Right forelimb (tissue), 1 donor: ENCODE measurements at places on chromosomes 12 and 14.

GRCh38 chr14:99360774-99361595, 89.0 kb upstream of the BCL11B start:
- no peak for DNase-seq

GRCh38 chr12:43094886-43095575, 457.0 kb downstream of the ADAMTS20 start:
- no peak for DNase-seq

GRCh38 chr12:19462406-19462805, 23.1 kb downstream of the AEBP2 start:
- DNase-seq, result no peak

DNA sequence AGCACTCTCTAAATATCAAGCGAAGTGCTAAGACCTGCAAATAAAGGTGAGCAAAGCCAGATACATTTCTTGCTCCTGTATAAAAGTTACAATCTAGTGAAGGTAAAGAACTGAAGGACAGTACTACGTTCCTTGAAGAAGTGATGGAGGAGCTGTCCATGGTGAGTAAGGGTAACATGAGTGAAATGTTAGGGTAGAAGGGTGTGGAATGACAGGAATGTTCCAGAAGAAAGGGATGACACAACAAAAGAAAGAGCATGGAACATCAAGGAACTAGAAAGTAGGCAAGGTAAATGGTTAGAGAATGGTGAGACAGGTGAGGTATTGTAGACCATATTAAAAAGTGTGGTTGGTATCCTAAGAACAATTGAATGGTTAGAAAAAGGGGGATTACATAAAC, 272.4 kb downstream of the ACSS3 start:
- DNase-seq, result no peak

DNA sequence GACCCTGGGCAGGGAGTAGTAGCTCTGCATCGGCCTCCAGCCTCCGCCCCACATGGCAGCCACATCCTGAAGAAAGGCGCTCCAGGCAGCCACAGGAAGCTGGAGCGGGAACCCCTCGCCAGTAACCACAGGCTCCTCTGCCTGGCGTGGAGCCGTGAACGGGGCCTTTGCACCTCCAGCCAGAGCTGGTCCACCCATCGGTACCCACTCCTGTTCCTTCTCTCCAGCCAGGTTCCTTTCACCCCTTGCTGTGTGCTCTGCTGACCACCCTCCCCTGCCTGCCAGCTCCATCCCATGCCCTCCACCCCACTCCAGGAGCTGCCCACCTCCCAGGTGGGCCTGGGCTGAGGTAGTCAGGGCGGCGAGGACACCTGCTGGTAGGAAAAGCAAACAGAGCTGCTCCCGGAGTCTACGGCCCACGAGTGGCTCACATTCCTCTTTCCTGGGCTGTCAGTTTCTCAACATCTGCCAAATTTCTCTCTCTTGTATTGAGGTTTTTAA, 2.7 kb downstream of the TGFB3 start:
- DNase-seq, result peak; percentile 67

GRCh38 chr14:89293314-89293916, 123.6 kb downstream of the FOXN3 start:
- no peak for DNase-seq

DNA sequence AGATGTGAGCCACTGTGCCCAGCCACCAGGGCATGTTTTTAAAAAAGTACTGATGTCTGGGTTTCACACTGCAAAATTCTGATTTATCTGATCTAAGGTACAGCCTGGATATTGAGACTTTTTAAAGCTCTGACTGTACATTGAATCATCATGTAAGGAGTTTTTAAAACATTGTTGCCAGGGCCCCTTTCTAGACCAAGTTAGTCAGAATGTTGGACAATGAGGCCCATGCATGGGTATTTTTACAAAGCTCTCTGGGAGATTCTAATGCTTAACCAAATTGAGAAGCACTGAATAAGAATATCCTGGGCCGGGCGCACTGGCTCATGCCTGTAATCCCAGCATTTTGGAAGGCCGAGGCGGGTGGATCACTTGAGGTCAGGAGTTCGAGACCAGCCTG, 16.7 kb downstream of the TMEM19 start:
- DNase-seq, result no peak

GRCh38 chr12:124469193-124469888, 98.1 kb downstream of the NCOR2 start:
- DNase-seq, result no peak

- DNase-seq, result no peak
Observed at GRCh38 chr12:71447691-71448132, 8.1 kb downstream of the LGR5 start.

DNA sequence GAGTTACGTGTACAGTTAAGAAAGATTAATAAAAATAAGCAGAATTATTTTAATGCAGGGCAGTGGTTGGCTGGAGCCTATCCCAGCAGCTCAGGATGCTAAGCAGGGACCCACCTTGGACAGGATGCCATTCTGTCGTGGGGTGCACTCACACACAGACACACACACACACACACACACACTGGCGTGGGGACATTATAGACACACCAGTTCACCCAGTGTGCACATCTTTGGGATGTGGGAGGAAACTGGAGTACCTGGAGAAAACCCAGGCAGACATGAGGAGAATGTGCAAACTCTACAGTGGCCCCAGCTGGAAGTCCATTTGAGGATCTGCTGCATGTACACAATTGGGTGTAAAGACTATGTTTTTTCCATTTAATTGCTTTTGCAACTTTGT, 12.8 kb upstream of the IFI27L2 start:
- DNase-seq, result no peak

GRCh38 chr12:106301611-106302321, 767 bp upstream of the TCP11L2 start:
- peak; percentile 66 for DNase-seq

- no peak for DNase-seq
Observed at GRCh38 chr12:54037360-54038283, 4.8 kb downstream of the HOXC5 start.

- no peak for DNase-seq
Observed at GRCh38 chr12:47941871-47942613, 21.4 kb upstream of the TMEM106C start.

- DNase-seq, result no peak
Observed at GRCh38 chr14:72682188-72682587, 211.7 kb downstream of the DPF3 start.

DNA sequence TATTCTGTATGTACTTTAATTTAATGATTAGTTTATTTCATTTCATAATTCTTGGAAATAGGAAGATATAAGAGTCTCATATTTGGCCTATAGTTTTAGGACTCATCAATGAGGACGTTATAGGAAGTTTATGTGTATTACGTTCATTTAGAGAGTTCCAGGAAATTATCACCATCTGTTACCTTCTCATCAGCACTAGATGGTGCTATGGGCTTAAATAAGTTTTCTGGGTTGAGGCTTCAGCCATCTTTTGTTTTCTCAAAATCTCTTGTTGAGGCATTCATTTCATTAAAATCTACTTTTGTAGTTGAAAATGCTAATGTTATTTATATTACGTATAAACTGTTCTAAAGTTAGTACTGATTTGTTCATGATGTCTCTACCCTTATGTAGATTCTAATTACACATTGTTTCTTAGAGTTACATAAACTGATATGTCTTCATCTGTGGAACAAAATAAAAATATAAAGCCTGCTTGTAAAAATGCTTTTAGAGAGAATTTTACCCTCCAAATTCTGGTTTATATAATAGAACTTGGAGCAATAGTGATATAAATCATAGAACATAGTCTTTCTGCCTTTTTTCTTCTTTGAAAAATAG, 89.2 kb downstream of the CFAP54 start:
- DNase-seq, result no peak

GRCh38 chr12:131034631-131035244, 81.0 kb downstream of the ADGRD1 start:
- DNase-seq, result no peak

GRCh38 chr14:81986005-81986404, 452.4 kb upstream of the SEL1L start:
- DNase-seq, result no peak

DNA sequence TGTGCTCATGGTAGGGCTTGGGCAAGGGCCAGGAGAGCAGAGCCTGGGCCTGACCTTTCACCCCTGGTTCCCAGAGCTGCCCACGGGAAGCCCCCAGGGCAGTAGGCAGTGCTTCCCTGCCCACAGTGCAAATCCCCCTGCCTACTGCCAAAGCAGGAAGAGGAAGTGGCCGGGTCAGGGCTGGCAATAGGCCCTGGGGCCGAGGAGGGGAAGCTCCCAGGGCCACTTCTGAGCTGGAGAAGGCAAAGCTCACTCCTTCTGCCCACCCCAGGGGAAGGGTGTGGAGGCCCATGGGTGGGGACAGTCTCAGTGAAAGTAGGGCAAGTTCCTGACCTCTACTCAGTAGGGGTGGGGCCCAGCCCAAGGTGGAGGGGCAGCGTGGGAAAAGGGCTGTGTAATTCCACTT, 5.4 kb upstream of the NR4A1 start:
- DNase-seq, result no peak

DNA sequence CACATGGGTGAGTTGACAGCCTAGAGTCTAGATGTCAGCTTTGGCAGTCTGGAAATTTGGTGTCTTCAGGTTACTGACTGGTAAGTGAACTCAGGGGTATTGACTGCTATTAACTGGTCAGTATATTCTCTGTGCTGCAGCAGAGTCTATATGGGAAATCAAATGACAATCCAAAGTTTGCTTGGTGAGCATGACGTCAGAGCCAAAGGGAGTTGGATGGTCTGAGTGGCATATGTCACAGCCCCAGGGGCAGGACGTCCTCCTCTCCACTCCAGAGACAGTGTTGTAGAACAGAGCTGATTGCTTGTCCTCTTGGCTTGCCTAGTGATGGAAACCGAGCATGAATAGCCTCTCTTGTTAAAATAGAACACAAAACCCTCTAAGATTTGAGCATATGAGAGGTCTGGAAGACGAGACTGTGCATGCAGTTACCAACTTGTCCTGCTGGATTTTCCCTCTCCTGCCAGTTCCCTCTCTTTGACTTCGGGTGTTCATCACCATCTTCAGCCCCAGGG, 3.3 kb upstream of the TBC1D30 start:
- no peak for DNase-seq

DNA sequence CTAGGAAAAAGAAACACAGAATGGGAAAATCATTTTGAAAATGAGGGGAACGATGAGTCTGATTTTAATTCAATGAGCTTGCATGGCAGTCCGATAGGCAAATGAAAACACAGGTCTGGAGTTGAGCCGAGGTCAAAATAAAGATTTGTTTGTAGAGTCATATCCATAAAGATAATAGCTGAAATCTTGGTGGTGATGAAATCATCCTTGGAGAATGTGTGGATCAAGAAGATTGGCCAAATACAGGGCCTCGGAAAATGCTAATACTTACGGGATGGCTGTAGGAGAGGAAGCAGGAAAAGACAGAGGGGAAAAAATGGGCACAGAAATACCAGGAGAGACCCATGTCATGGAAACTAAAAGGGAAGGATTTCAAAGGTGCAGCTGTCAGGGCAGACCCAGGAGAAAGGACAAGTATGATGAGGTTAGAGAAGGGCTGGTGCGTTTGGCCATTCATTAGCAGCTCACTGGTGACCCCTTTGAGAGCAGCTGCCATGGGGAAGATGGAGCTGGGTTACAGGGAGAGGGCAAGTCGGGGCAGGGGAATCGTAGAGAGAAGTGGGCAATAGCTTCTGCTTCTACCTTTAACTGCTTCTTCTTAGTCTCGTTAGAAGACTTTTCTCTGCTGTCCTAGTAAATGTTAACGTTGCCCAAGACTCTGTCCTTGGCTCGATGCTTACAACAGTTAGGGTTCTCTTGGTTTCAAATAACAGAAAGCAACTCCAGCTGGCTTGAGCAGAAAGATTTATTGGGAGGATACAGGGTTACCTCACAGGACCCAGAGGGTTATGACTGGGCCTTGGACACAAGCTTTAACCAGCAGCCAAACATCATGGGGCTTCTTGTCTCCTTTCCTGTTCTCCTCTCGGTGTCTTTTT, 161.8 kb downstream of the EFCAB11 start:
- no peak for DNase-seq

GRCh38 chr12:51817027-51817953, 31.2 kb downstream of the FIGNL2 start:
- no peak for DNase-seq

GRCh38 chr12:106584104-106585064, 1.6 kb downstream of the RFX4 start:
- peak; percentile 47 for DNase-seq

DNA sequence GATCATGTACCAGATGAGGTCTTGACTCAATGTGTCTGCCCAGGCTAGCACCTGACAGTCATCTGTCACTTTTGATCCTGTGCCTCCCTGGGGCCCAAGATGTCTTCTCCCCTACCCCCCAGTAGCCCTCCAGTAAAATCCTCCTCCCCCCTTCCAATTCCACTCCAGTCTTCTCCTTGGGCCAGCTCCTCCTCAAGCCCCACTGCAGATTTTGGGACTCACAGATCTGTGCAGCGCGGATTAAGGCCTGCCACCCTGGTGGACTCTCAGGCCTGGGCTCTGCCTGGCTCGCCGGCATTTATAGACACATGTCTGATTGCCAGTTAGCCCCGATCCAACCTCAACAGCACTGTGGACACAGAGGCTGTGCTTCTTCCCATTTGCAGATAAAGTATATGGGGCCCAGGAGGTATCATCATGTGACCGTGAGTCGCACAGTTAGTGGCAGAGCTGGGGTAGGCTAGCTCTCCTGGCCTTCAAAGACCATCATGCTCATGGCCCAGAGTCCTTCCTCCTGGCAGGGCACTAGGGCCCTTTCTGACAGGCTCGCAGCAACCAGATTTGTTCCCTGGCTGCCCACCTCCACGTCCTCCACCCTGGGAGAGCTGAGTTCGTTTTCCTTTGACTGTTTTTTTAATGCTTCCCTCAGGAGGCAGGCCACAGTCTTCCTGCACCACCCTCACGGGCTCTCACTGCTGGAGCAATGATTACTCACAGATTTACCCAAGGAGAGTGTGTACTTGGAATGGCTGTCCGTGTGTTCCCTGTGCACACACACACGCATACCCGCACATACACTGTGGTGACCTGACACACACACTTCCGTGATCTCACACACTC, 98.3 kb upstream of the DIO3 start:
- no peak for DNase-seq

DNA sequence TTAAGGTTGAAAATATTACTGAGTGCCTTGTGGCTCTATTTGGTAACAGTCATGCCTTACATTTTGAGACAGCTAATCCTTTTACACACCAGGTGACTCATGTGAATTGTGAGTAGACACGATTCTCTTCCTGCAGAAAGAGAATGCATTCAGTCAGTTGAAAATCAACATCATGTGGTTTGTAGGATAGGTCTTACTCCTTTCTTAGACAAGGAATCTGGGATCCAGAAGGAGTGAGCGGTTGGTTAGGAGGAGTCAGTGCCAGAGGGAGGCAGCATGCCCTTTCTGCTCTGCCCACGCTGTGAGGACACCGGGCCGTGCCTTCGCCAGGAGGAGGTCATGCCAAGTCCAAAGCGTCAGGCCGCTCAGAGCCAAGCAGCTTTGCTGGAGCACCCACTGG, 47.6 kb downstream of the TRAF3 start:
- DNase-seq, result no peak

GRCh38 chr14:60204104-60204842, 39.1 kb upstream of the DHRS7 start:
- DNase-seq, result no peak

- DNase-seq, result no peak
Observed at GRCh38 chr14:68534276-68534675, 258.6 kb downstream of the ZFP36L1 start.

DNA sequence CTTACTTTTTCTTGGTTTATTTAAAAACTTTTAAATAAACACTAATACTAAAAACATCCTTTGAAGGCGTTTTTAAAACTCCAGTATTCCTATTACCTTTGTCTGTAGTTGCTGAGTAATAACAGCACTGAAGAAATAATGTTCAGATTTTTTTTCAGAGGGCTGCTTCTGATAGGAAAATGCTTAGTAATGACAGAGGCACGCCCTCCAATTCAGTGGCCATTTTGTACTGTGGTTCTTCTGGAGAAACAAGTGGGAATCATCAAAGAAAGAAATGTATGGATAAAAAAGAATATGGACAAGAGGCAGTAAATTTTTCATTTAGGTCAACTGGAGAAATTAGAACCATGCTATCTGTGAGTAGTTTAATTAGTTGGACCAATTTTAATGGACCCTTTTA, 13.6 kb downstream of the VEZT start:
- DNase-seq, result no peak
